ENCODE measurements at places on chromosomes 1 and 21.
A peak's percentile ranks its signal among the peaks of the same experiment; 100 is the strongest.

GRCh38 chr1:50968158-50968820 lies 1.8 kb upstream of the CDKN2C start:
- DNase-seq = peak; percentile 80

DNA sequence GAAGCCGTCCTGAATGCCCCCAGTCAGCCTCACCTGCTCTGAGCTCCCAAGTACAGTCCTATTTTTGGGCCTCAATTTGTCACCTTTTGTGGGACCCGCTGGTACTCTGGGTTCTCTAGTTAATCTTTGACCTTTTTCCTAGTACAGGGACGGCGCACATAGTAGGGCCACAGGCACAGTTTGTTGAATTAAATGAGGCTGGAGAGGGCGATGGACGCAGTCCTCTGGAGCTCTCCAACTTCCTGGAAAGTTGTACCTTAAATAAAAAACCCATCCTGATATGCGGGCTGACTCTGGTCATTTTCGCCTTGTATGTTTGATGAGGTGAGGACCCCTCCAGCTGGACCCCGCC lies 4.8 kb downstream of the FAM110D start:
- no peak for DNase-seq

- DNase-seq = peak; percentile 6
These were observed 57.9 kb upstream of the LGALS8 start for GRCh38 chr1:236465959-236466303.

- no peak for DNase-seq
These were observed 3.6 kb upstream of the RERE start for GRCh38 chr1:8821084-8821483.

GRCh38 chr1:35097224-35097623 lies 18.0 kb downstream of the ZMYM1 start:
- no peak for DNase-seq

- DNase-seq = no peak
These were observed 63.6 kb downstream of the MYOM3 start for GRCh38 chr1:24048205-24048869.

- DNase-seq = no peak
These were observed 40.6 kb downstream of the KCNC4 start for GRCh38 chr1:110250749-110251148.

DNA sequence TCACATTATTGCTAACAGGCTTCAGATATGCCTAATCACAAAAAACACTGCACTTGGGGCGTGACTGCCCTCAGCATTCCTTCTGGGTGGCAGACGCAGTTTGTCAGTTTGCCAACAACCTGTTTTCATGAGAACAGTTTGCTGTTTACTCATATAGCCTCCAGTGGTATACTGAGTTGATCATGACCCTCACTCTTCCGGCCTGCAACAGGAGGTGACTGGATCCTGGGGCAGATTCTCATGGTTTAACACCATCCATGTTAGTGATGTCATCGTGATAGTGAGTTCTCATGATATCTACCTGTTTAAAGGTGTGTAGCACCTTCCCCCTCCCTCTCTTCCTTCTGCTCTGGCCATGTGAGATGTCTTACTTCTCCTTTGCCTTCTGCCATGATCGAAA lies 555.2 kb downstream of the PLPP3 start:
- no peak for DNase-seq

GRCh38 chr1:20603504-20604464 lies 14.9 kb downstream of the CDA start:
- no peak for DNase-seq

DNA sequence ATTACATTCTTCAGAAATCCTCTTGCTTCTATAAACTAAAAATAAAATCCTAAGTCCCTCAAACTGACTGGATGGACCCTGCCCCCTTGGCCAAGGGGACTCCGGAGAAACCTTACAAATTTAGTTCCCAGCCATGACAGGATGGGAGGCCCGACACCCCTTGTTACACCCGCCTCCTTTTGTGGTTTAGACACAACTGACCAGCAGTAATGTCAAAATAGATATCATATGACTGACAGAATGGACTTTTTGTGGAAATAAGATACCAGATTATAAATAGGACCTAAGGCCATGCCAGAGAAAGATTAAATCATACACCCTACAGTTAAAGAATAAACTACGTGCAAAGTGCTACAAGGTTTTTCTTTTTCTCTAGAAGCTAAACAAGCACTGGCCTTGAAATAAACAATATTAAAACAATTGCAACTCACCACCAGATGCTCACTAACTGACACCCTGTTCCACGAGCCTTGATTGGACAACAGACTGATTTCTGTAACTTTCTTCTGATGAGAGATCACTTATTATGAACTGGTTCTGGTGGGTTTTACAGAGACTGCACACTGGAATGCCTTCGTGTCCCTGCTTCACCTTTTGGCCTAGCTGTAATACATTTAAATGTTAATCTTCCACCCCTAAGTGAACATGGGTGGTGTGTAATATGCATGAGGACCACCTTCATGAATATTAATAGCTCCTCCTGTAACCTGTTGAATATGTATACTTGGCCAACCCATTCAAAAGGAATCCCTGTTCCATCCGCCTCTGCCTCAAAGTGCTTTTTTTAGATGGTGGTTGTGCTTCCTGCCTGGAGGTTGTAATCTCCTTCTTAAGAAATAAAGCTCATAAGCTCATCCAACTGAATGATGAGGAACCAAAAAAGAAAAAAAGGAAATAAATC lies 99.6 kb downstream of the ODF2L start:
- no peak for DNase-seq

DNA sequence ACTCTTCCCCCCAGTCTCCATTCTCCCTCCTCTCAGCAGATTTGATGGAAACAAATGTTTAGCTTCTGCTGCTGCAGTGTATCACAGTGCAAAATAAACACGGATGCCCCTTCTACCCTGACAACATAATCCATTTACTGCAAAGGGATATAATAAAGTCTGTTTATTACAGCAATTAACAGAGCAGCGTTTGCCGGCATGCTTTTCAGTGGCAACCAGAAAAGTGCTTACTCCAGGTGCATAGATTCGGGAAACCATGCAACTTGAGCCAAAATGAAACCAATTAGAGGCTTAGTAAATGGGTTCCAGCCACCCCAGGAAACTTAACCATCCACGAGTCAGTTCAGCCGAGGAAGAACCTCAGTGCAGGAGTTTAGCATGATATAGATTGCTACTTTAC lies 12.9 kb upstream of the LEMD1 start:
- no peak for DNase-seq

- no peak for DNase-seq
These were observed 61.5 kb downstream of the SYT2 start for GRCh38 chr1:202648605-202649226.

- DNase-seq = no peak
These were observed 15.0 kb upstream of the SLC2A7 start for GRCh38 chr1:9041116-9041779.

DNA sequence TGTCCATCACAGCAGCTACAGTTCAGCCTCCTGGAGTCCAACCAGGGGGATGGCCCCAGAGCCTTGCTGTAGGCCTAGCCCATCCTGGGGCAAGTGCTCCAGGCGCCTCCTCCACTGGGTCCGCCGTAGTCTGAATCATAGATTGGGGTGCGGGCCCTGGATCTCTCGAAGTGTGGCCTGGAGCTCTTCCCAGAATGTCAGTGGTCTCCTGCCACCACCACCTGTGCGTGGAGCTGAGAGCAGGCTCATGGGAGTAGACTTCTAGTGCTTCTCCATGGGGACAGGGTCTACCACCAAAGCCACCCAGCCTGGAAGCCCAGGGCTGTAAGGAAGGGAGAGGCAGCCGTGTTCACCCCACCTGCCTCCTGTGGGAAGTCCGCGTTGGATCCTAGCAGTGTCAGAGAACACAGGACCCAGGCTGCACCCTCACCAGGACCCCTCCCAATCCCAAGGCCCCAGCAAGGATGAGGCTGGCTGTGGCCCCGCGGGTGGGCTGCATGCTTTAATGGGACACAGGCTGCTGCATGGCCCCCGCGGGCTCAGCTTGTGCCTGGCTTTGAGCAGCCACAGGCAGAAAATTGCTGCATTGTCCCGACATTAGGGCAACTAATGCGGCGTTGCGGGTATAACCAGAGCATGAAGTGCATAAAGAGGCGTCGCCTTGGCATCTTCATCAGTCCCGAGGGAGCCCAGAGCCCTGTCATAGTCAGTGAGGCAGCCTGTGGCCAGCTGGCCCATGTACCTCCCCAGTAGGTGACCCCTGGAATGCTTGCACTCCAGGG lies 735 bp upstream of the HES3 start:
- DNase-seq = no peak

GRCh38 chr1:151807766-151808165 lies 2.5 kb upstream of the LINGO4 start:
- DNase-seq = no peak

GRCh38 chr1:218748071-218748470 lies 402.9 kb downstream of the TGFB2 start:
- DNase-seq = no peak

GRCh38 chr21:14569026-14569621 lies 23.0 kb upstream of the SAMSN1 start:
- no peak for DNase-seq

DNA sequence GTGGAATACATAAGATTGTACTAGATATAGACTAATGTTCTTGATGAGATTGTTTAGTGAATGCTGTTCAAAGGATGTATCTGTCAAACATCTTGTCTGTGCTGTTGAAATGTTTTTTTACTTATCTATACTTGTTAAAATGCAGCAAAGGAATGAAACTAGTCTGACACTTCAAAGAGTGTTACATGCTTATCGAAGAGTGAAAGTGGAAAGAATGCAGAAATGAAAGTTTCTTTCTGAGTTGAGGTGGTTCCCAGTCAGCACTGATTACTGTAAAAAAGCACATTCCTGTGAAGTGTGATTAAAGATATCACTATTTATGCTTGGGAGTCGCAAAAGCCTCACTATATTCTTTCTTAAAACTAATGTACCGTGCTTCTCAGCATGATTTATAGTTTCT lies 1225.2 kb downstream of the NCAM2 start:
- DNase-seq = no peak

DNA sequence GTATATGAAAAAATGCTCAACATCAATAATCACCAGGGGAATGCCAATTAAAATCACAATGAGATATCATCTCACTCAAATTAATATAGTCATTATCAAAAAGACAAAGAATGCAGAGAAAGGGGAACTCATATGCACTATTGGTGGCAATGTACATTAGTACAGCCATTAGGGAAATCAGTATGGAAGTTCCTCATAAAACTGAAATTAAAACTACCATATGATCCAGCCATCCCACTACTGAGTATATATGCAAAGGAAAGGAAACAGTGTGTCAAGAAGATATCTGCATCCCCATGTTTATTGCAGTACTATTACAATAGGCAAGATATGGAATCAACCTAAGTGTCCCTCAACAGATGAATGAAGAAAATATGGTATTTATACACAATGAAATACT lies 32.1 kb upstream of the TEKT2 start:
- no peak for DNase-seq
